ENCODE measurements at places on chromosomes 11 and 22.

DNA sequence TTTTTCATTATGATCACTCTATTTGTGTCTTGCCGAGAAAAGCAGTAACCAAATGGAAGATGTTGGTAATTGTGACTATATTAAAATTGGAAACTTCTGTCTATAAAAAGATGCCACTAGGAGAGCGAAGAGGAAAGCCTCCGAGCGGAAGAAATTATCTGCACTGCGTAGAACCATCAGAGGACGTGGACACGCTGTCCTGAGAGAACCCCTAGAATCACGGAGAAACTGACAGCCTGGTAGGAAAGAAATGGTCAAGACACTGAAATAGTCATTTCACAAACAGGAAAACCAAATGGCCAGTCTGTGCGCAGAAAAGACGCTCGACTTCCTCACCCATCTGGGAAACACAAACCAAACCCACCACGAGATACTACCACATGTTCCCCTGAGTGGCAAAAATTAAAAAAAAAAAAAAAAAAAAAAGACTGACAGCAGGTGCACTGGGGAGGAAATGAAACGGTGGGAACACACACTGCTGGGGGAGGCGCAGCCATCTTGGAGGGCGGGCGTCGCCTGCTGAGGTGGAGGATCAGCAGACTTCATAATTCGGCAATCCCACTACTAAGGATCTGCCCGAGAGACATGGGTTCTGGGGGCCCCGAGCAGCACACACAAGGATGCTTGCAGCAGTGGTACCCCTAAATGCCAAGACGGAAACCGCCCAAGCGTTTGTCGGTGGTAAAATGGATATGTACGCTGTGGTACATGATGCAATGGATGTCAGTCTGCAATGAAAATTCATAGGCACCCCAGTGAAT lies 21.3 kb downstream of the IFITM10 start:
- DNase-seq = peak; percentile 40

GRCh38 chr11:61117168-61117520 lies 14.9 kb downstream of the CD5 start:
- DNase-seq = no peak

GRCh38 chr11:14898906-14899305 lies 6.9 kb upstream of the CYP2R1 start:
- no peak for DNase-seq

GRCh38 chr11:18088966-18089365 lies 16.9 kb downstream of the SAAL1 start:
- DNase-seq = no peak

DNA sequence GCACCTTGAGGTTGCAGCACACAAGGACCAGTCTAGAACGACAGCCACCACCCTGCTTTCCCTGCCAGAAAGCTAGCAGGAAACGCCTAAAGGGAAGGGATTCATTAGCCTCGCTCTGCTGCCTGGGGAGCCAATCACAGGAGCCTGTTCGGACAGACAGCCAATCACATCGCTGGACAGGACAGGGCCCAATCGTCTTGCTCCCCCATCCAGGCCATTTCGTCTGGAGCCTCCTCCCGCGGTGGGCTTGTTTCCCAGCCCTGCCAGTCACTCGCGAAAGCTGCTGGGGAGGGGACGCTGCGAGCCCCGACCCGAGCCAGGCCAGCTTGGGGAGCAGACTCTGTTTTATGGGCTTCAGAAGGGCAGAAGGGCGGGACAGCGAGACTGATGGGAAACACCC lies 79.8 kb upstream of the NCAM1 start:
- peak; percentile 98 for DNase-seq

DNA sequence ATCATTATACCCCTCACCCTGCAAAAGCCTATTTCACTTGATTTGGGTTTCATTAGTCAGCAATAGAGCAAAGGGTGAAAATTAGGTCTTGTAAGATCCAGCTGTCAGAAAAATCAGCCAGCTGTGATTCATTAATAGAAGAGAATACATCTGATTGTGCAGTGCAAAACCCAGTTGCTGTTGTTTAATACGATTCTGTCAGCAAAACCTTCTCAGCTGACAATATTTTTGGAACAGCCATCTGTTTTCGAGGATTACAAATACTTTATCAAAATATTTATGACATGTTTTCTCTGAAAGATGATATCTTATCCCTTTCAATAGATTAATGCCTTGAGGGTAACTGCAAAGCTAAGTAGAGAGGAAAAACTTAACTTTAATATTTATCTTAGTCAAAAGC lies 1354.0 kb upstream of the RAG2 start:
- no peak for DNase-seq

DNA sequence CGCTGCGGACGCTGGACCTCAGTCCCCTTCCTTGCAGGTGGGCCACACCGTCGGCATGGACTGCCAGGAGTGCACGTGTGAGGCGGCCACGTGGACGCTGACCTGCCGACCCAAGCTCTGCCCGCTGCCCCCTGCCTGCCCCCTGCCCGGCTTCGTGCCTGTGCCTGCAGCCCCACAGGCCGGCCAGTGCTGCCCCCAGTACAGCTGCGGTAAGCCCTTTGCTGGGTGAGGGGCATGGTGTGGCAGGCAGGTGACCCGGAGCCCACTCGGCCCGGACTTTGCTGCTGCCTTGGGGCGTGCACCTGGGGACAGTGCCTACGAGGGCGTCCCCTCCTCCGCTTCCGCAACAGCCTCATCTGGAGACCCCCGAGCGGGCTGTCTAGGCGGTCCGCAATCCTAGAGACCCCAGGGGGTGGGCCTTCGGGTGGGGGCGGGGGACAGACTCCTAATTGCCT lies 25.4 kb upstream of the MUC5B start:
- DNase-seq = no peak

DNA sequence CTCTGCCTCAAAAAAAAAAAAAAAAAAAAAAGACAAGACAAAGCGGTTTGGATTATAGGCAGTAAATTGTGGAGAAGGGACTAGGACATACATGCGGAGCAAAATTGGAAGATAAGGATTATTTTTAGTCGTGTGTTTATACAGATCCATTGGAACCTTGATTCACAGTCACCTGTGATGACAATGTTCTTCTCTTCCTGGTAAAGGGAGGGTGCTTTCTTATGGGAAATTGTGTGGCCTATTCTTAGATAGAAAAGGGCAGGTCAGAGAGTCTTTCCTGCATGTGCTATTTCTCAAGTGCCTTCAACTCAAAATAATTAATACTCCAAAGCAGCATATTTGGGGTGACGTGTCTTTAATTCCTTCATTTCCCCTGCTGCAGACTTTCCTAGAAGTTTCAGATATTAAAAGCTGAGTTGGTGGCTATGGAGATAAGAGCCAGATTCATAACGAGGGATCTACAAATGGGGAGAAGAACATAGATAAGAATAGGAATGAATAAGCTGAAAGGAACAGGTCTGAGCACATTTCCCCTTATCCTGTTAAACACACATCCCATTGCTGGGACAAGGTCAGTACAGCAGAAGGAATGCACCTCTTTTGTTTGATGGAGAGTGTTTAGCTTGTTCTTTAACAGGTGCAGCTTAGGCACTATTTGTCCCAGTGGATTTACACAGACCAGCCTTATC lies 22.5 kb downstream of the GSTT2B start:
- no peak for DNase-seq
